Fibroblast of the conjunctiva (primary cell): ENCODE measurements at places on chromosomes 2 and 18.
A peak's percentile ranks its signal among the peaks of the same experiment; 100 is the strongest.

- DNase-seq: no peak
Observed at GRCh38 chr2:239767021-239767905, 257.9 kb downstream of the NDUFA10 start.

DNA sequence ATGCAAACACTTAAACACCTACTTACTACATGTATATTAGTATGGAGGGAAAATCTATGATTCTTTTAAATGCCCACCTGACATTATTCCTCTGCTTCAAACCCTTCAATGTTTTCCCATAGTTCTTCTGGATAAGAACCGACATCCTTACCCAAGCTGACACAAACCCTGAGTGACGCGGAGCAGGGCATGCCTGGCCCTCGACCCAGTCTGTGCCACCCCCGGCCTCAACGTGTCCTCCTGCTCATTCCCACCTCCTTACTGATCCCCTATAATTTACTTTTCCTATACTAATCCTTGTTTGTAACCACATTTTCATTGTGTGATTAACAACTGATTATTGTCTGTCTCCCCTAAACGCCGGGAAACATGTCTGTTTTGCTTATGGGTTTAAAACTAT is 17.5 kb downstream of the KIDINS220 start:
- DNase-seq: no peak

GRCh38 chr2:1011006-1011405 is 60.4 kb downstream of the SNTG2 start:
- DNase-seq: no peak

DNA sequence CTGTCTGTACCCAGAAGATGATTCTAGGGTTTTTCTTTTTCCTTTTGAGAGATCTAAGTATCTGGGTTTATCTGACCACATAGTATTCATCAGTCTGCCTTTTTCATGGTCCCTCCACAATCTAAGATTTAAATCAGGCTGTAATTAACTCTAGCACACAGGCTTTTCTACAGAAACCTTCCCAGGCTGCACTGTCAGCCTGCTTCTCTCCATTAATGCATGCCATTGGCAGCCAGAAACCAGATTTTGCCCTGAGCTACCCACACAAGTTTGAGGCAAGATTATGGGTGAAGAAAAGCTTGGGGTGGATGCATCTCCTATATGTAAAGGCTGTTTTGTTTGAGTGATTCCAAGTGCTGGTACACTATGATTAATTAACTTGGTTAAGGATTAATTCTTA is 45.7 kb upstream of the EML4 start:
- DNase-seq: no peak

- no peak for DNase-seq
Observed at GRCh38 chr18:46625069-46625468, 32.0 kb downstream of the LOXHD1 start.

DNA sequence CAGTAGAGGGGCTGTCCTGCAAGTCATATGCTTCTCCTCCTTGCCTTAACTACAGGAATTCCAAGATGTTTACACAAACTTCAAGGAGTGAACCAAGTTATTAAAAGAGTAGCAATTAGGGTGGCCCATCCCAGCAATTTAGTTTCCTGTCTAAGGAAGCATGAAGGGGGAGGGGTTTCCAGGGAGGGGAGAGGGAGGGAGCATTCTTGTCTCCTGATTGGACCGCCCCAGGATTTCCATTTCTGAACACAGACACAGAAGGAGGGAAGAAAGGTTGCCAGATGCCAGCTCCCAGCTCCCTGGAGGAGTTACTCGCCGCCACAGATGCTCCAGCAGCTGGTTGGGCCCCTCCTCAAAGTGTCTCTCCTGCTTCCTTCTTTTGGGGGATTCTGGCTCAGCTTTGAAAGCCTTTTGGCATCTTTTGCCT is 107.6 kb downstream of the TRIB2 start:
- no peak for DNase-seq

DNA sequence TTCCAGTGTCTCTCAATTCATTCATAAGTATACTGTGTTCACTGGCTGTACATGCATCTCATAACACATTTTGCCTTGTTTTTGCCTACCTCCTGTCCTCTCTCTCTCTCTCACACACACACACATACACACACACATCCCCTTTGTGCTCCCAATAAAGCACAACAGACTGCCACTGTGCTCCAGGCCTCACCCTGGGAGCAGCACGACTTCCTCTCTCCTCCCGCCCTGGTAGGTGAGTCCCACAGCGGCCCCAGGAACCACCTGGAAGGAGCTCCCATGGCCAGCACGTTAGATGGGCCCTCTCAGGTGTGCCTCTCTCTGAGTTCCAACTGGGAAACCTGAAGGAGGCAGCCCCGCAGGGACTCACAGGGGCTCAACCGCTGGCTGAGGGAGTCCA is 65.4 kb downstream of the MARCHF4 start:
- no peak for DNase-seq

GRCh38 chr2:58221909-58222308 is 19.2 kb downstream of the FANCL start:
- DNase-seq: no peak

- DNase-seq: no peak
Observed at GRCh38 chr2:48938231-48938630, 182.7 kb upstream of the LHCGR start.

GRCh38 chr2:17107151-17107550 is 411.1 kb downstream of the RAD51AP2 start:
- peak; percentile 14 for DNase-seq

DNA sequence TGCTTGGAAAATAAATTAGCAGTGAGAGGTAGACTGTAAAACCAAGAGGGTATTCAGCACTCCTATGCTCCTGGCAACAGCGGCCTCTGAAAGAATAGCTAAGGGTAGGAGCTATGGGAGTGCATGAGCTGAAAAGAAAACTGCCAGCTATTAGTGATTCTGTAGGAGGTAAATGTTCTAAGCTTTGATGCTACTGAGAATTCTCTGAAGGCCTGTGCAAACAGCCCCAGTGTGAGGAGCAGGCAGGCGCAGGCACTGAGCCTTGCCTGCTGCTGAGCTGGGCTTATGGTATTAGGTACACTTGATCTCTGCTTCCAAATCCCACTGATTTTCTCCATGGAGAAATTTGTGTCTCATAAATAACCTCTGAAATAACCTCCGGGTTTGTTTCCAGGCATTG is 86.7 kb downstream of the NYAP2 start:
- no peak for DNase-seq

DNA sequence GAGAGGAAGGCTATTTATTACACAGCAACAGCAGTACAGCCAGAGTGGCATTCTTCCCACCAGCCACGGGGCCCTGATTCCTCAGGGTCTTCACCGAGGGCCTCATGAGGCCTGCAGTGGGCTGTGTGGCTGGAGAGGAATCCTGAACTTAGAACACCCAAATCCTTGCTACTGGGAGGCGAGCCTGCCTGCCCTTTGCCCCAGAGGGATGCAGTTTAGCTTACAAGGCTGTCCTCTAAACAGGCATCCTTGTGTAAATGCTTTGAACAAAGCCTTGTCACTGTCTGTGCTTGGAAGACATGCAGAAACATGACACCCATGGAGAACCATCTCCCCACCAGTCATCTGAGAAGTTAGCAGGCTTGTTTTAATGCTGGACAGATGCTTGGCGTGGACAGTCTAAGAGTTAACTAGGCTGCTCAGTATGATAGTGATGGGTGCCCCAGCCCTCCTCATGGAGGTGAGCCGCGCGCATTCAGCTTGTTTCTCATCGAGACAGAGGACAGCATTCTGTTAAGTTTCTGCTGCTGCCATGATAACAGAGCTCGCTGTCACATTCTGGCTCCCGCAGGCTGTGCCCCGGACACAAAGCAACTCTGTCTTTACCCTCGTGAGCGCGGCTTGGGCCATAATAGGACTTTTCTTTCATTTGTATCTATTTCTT is 42.9 kb downstream of the ADI1 start:
- peak; percentile 36 for DNase-seq

DNA sequence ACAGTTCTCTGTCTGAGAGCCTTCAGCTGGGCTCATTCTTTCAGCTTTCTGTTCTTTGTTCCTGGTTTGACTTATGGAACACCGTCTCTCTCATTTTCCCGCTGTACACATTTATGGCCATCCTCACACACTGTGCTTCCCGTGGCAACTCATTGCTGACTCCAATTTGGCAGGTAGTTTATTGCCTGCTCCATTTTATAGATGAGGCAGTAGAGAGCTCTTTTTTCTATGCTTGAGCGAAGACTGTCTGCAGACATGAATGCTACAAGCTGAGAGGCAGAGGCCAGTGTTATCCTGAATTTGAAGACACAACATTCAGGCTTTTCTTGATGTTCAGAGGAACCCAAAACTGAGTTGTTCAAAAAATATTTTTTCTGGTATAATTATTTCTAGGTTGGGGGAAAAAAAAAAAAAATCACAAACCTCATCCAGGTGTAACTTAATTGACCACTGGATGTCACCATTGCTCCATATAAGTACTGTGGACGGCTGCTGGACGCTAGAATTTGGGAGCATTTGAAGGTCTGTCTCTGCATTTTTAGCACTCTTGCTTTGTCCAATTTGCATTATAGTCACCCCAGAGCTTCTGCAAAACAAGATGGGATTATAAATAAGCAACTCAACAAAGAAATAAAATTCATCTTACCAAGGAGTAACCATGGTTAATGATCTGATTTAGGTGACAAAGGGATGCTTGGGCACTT is 83.5 kb downstream of the HRH4 start:
- no peak for DNase-seq

DNA sequence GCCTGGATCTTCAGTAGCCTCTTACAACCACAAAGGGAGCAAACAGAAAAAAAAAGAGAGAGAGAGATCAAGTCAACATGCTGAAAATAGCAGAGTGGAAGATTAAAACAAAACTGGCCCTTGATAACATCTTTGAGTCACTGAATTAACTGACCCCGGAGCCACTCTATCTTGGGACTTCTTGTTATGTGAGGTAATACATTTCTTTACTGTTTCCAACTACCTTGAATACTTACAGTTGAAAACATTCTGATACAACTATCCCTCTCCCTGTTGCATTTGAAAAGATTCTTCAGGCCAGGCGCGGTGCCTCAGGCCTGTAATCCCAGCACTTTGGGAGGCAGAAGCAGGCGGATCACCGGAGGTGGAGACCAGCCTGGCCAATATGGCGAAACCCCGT is 208.1 kb downstream of the MEMO1 start:
- no peak for DNase-seq

GRCh38 chr2:27221166-27221565 is 4.0 kb downstream of the CAD start:
- DNase-seq: no peak

GRCh38 chr18:2515908-2516625 is 55.2 kb downstream of the METTL4 start:
- DNase-seq: peak; percentile 73

DNA sequence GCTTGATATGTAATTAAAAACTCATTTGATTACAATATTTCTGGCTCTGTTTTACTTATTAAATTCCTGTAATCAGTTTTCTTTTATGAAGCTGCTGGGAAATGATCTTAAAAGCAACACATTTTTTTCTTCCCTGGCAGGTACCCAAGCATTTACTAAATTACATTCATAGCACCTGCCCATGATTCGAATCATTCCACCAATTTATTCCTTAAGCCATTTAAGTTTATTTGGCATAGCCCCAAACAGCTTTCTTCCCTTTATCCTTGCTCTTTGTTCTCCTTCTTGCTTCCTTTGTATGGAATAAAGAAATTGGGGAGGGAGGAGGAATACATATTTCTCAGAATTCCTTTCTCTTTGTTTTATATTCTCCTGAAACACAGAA is 241.3 kb downstream of the AGPS start:
- no peak for DNase-seq

DNA sequence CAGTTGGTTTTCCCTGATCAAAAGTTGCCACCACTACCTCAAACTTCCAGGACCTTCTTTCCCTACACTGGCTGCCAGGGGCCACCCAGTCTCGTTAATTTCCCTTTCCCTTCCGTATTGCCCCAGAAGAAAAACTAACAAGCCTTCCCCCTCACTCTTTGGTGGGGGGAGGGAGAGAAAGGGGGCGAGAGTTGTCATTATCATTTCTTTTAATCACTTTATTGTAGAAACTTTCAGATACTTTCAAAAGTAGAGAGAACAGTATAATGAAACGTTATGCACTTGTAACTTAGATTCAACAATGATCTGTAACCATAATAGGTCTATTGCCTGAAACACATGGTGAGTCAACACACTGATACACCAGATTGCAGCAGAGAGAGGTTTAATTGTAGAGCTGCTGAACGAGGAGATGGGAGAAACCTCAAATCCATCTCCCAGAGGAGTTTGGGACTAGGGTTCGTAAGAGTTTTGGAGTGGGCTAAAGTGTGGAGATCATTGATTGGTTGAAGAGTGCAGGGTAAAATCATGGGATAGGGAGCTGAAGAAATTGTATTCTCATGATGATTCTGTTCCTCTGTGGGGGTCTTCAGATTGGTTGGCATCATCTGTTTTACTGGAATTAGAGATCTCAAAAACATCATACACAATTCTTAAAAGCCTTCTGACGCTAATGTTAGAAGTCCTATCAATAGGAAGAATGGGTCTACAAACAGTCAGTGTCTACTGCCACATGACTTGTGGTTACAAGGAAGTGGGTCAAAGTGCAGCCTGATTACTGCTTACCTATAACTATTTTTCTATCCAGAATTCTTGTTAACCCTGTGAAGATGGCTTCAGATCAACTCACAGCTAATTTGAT is 2.6 kb upstream of the RNF149 start:
- no peak for DNase-seq

GRCh38 chr2:224657349-224657748 is 58.8 kb downstream of the CCDC195 start:
- no peak for DNase-seq

- DNase-seq: no peak
Observed at GRCh38 chr2:216132585-216132984, 23.4 kb downstream of the XRCC5 start.

DNA sequence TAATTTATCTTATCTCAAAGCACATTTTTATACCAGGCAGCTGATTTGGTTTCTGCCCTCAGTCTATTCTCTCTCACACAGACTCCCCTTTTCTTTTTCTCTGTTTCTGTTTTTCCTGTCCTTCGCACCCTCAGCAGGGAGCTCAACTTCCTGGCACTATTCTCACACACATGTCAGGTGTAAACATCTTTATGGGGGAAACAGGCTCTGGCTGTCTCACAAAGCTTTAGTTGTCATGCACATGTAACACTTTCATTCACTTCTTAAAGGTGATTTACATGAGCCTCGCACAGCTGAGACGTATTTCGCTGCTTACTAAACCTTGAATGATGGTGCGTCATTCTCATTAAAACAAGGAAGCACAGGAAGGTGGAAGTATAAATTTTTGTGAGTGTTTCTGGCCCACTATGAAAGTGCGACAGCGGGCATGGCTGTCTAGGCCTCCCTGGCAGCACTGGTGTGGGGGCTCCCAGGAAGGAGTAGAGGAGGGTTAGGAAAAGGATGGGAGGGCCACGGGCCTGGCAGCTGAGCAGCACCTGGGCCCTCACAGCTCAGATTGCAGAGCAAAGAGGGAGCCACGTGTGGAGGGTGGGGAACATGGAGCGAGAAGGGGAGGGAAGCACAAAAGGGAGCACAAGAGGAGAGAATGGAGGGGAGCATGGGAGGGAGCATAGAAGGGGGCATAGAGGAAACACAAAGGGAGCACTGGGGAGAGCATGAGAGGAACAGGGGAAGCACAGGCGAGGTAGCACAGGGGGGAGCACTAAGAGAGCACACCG is 46.2 kb upstream of the SNTG2 start:
- DNase-seq: no peak

- no peak for DNase-seq
Observed at GRCh38 chr18:70554854-70555445, 266.1 kb downstream of the SOCS6 start.

- no peak for DNase-seq
Observed at GRCh38 chr2:83970217-83970929, 488.7 kb downstream of the SUCLG1 start.
